ENCODE measurements at places on chromosomes 16 and 17.

- no peak for DNase-seq
Measured at GRCh38 chr16:86083382-86084002, 184.5 kb downstream of the IRF8 start.

DNA sequence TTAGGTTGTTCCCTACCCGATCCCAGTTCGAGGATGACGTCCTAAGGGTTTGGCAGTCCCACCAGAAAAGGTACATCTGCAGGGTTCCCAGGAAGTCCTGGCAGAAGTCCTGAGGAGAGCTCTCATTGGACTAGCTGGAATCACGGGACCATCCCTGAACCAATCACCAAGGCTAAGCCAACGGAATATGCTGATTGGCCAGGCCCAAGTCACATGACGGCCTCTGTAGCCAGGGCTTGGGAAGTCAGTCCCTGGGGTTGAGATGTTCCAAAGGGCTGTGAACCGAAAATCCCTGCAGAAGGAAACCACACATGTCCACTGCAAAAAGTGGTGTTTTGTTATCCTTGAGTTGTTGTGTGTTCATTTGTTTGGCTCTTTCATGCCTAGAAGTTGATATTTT lies 68.2 kb upstream of the ZNF423 start:
- DNase-seq, result no peak

DNA sequence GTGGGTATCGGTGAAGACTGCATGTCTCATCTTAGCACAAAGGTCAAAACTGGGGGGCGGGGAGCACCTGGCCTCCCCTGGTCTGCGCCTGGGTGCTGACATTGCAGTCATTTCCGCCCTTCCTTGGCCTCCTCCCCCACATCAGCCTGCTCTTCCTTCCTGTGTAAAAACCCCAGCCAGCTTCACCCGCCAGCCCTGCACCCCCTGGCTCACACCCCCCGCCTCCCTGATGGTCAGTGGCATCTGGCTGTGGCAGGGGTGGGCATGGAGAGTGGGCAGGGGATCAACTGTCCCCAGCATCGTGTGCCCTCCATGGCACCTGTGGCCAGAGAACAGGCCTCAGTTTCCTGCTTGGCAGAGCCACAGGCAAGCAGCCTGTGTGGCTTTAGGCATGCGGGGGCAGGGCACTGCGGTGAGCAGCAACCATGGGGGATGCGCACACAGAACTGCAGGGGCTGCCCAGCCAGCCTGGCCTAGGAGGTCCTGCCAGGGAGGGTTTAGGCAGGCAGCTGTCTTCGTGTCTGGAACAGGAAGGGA lies 26.5 kb upstream of the LASP1NB start:
- no peak for DNase-seq

GRCh38 chr17:48388955-48389743 lies 40.9 kb downstream of the SKAP1 start:
- no peak for DNase-seq

DNA sequence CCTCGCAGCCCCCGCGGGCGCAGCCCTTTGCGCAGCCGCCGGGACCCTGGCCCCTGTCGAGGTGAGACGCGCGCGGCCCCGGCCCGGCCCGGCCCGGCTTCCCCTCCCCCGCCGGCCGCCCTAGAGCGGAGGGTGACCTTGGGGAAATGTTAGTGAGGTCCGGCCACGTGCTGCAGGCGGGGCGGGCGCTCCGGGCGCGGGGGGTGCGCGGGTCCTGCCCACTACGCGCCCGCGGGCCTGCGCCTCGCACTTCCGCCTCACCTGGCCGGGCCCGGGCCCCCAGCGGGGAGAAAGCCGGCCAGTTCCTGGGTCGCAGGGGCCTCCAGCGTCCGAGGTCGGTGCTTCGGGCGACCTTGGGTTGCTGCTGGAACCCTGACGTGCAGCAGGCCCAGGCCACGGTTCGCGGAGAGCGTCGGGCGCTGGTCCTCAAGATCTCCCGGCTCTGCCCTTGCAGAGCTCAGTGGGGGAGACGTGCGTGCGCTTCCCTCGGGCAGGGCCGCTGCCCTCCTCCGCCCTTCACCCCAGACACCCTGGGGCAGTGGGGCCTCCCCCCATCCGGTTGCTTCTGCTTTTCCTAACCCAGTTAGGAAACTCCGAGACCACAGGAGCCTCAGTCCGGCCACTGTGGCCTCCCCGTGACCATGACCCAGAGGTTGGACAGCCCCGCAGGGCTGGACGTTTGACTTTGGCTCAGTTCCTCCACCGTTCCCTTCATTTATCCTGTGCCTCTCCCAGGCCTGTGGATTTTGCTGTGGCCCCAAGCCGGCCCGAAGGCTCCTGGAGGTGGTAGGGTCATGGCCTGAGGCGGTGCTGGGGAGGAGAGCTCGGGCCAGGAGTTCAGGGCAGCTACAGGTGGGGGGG lies 791 bp downstream of the MCRIP2 start:
- no peak for DNase-seq

DNA sequence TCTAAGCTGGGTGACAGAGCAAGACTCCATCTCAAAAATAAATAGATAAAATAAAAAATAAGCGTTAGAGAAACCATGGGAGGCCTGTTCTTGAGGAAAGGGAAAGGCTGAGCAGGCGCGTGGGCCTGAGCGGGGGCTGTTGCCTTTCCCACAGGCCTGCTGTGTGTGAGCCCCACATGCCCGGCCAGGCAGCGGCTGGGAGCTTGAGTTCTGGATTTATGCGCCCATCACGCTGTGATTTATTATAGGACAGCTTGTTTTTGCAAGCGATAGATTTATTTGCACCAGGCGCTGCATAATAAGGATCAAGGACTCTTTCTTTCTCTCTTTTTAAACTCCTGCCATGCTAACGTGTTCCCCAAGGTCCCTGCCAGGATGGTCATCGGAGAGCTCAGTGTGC lies 14.8 kb upstream of the WFDC1 start:
- DNase-seq, result no peak

DNA sequence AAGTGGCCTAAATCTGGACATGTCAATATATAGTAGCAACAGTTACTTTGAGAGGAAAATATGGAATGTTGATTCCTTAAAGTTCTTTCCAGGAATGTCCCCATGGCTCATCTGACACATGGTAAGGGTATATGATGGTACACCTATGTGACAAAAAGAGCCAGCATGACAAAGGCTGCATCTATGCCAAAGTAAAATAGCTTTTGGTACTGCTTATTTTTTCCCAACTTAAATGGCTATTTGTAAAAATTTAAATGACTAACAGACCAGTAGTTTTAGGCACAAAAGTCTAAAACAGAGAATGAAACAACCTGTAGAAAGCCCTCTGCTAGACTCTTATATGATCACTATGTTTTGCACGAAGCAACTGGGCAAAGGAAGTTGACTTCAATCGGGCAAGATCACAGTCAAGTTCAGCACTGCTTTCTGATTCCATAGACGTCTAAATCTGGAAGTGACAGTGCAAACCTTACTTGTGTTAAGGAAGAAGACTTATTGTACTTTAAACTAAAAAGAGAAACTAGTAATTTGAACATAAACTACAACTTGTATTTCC lies 135.1 kb downstream of the SKAP1 start:
- no peak for DNase-seq

- no peak for DNase-seq
Measured at GRCh38 chr17:64509179-64509578, 2.4 kb downstream of the CEP95 start.

GRCh38 chr16:77890075-77890474 lies 101.7 kb downstream of the VAT1L start:
- DNase-seq, result no peak

GRCh38 chr16:53775821-53776431 lies 72.0 kb downstream of the FTO start:
- peak; percentile 86 for DNase-seq

- no peak for DNase-seq
Measured at GRCh38 chr16:81661082-81661481, 118.0 kb upstream of the PLCG2 start.

- no peak for DNase-seq
Measured at GRCh38 chr17:64262198-64262999, 661 bp downstream of the TEX2 start.

Measured in non-pigmented ciliary epithelial cell (primary cell).